ENCODE measurements at places on chromosomes 5 and 9.

DNA sequence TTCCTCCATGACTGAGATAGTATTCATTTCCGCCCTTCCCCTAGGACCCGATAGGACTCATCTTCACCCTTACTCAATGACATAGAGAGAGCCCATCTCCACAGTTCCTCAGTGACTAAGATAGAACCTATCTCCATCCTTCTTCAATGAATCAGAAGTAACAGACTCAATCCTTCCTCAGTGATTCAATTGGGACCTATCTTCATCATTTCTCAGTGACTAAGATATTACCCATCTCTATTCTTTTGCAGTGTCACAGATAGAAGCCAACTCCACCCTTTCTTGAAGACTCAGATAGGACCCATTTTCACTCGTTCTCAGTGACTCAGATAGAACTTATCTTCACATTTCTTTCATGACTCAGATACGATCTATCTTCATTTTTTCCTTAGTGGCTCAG is 164.6 kb downstream of the FBXO4 start:
- no peak for DNase-seq

GRCh38 chr5:74895906-74896305 is 29.7 kb upstream of the FAM169A start:
- DNase-seq: no peak

GRCh38 chr9:114207034-114207810 is 51.9 kb downstream of the COL27A1 start:
- no peak for DNase-seq

DNA sequence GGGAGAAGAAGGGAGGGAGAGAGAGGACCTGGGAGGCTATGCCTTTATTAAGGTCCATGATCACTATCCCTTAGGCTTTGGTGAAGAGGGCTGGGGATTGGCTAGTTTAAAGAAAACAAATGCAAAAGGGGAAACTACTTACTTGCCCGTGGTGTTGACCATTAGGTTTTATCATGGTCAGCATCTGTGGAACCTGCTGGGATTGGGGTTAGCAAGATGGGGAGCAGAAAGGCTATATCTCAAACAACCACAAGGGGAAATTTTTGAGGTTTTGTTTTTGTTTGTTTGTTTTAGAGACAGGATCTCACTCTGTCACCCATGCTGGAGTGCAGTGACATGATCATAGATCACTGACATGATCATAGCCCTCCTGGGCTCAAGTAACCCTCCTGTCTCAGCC is 9.0 kb upstream of the RAD23B start:
- DNase-seq: no peak

- DNase-seq: no peak
Measured at GRCh38 chr5:68415177-68416085, 199.9 kb downstream of the PIK3R1 start.

GRCh38 chr5:58921159-58921558 is 338.3 kb downstream of the RAB3C start:
- DNase-seq: no peak

- DNase-seq: no peak
Measured at GRCh38 chr5:107820429-107820828, 149.7 kb upstream of the EFNA5 start.

GRCh38 chr9:21432672-21433425 is 7.4 kb upstream of the IFNA1 start:
- no peak for DNase-seq

DNA sequence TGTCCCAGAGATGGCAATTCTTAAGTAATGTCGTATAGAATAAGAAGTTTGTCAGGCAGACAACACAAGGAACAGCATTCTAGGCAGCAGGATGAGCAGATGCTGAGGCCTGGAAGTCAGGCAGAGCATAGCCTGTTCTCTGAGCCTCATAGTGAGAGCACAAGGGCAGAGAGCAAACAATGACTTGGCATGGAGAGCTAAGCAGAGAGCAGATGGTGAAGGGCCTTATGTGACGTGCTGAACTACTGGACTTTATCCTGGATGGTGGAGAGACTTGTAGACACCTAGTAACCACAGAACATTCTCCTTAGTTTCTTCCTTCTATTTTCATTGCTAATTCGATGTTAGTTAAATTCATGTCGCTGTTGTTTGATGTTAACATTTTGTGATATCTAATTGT is 60.1 kb downstream of the KCTD16 start:
- DNase-seq: no peak

DNA sequence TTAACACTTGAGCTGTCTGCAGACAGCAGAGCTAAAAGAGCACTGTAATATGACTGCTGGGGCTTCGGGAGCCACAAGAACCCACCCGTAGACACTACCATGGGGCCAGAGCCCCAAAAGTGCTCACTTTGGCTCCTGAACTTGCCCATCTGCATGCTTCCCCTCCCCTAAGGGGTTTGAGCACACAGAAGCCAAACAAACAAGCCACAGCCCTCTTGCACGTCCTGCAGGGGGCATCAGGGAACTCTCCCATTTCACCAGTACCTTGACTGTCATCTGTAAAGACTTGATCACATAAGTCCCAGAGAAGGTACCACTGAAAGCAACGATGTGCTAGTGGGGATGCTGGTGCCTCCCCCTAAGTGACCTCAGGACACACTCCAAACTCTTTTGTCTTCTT is 681.8 kb downstream of the SEMA5A start:
- no peak for DNase-seq

DNA sequence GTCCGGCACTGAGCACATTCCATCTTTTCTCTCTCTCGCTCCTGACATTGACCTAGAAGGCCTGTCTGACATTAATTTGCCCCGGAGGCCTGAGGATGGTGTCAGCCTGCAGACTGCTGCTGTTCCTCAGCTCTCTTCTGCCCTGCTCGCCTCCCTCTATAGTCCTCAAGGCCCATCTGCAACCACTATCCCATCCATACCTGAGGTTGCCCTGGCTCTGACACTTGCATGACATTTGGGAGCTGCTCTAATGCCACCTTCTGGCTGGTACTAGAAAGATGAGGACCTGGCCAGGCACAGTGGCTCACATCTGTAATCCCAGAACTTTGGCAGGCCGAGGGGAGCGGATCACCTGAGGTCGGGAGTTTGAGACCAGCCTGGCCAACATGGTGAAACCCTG is 38.6 kb upstream of the GGTA1 start:
- no peak for DNase-seq

- DNase-seq: no peak
Measured at GRCh38 chr5:24110004-24110615, 534.7 kb downstream of the CDH10 start.

- DNase-seq: no peak
Measured at GRCh38 chr5:179623906-179624741, 653 bp upstream of the HNRNPH1 start.

- no peak for DNase-seq
Measured at GRCh38 chr5:153767221-153768188, 271.2 kb downstream of the FAM114A2 start.

DNA sequence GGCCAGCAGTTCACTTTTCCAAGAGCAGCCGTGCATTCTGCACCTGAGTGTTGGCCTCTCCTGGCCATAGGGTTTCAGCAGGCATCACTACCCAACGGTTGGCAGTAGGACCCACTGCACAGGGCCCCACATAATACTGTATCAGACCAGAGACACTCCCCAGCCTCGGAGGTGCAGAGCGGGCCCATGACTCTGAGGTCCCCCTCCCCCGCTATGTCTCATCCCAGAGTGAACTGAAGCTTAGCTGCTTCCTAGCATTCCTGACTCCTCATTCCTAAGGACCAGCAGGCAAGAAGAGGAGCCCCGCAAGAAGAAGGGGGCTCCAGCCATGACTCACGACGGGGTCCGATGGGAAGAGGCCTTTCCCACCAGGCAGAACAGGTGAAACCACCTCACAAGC is 67.2 kb downstream of the CAMSAP1 start:
- DNase-seq: no peak

DNA sequence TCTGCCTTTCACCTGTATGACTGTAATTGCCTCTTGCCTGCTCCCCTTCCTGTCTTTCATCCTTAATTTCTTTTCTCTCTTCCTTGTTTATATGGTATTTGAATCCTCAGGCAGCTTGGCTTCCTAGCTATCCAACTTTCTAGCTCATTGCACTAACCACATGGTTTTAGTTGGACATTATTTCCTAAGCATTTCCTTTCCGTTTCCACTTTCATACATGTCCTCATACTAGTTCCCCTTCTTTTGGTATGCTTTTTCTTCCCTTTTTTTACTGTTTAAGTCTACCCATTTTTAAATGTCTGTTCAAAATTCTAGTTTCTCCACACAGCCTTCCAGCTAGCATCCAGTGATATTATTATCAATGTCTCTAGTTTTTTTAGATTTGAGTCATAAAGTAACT is 6.6 kb downstream of the CWC27 start:
- DNase-seq: no peak

GRCh38 chr5:14506140-14506538 is 75.5 kb upstream of the OTULINL start:
- DNase-seq: no peak

- DNase-seq: no peak
Measured at GRCh38 chr5:107472620-107473064, 198.1 kb downstream of the EFNA5 start.

DNA sequence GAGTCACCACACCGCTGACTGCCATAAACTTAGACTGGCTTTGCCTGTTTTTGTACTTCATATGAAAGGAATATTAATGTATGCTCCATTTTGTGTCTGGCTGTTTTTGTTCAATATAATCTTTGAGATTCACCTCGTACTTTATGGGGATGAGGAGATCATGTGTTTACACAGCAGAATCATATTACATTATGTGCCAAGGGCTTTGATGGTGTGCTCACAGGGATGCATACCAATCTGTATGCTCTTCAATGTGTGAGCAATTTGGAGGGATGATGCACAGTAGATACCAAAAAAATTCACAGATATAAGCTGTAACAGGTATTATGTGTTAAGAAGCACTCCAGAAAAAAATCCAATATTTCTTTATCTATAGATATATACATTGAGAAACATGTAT is 113.7 kb downstream of the GABRB2 start:
- no peak for DNase-seq

- no peak for DNase-seq
Measured at GRCh38 chr9:79685577-79685976, 113.8 kb downstream of the TLE4 start.

DNA sequence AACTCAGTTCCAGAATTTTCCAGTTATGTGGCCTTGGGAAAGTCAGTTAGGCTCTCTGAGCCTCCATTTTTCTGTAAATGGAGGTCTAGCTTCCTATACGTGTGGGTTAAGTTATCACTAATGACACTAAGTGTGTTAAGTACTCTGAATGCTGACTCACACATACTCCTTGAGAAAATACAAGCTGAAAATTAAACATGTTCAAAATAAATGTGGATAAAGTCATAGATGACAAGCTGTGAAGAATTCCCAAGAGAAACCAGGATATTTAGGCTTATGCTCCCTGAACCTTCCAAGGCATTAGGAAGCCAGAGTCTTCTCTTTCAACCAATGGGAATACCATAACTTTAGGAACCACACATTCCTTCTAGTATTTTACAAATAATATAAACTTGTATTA is 58.1 kb downstream of the ABCA1 start:
- DNase-seq: no peak

GRCh38 chr5:56856541-56857178 is 41.3 kb downstream of the MAP3K1 start:
- no peak for DNase-seq

DNA sequence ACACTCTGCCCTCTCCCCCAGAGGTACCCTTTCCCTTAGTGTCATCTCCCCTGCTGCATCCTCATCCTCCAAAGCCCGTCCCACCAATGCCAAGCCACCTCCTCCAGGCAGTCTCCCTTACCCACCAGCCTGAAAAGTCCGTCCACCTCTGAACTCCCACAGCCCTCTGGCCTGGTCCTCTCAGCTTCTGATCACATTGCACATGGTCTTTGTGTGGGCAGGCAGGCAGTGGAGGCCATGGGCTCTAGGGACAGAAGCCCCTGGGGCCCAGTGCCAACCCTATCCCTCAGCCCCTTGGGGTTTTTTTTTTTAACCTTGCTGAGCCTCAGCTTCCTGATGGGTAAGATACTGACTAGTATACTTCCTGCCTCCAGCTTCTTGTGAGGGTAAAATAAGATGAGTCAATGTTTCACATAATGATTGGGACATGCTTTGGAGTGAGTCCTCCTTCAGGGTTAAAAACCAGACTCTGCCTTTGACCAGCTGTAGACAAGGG is 19.4 kb downstream of the CSF1R start:
- DNase-seq: no peak

GRCh38 chr9:126956917-126957686 is 42.5 kb downstream of the RALGPS1 start:
- DNase-seq: no peak

All from activated naive CD4-positive, alpha-beta T cell (primary cell).